Vein endothelial cell (primary cell): ENCODE measurements at places on chromosomes 11 and 22. TPM values are rescaled to one million over a fixed set of nuclear protein-coding genes. Genes with fewer than 3 reads are reported as not detected.

The KIRREL3 gene
- total RNA-seq = 0.10 TPM in 1 of 2 replicates, not detected in the other

The SYCE3 gene
- not detected in 2 replicates for total RNA-seq

The PGR gene
- total RNA-seq = 0.10 TPM in 1 of 2 replicates, not detected in the other

The PATE4 gene
- total RNA-seq = not detected in 2 replicates

The KCNQ1OT1 gene
- total RNA-seq = 1.8 and 2.3 TPM in 2 replicates

The MFNG gene
- total RNA-seq = 146 and 170 TPM in 2 replicates

The OR52H1 gene
- total RNA-seq = 0.65 TPM in 1 of 2 replicates, not detected in the other

The TNNI2 gene
- total RNA-seq = not detected in 2 replicates

The OR4D10 gene
- total RNA-seq = not detected in 2 replicates

The PLET1 gene
- total RNA-seq = not detected in 2 replicates

The CTSF gene
- total RNA-seq = 14.5 and 26.8 TPM in 2 replicates

The CCDC87 gene
- total RNA-seq = 0.65 and 0.67 TPM in 2 replicates

The GDPD4 gene
- total RNA-seq = not detected in 2 replicates
